Activated CD4-positive, CD25-positive, alpha-beta regulatory T cell treated with anti-CD3 and anti-CD28 coated beads, Interleukin-2, amount 50 U/mL, for 24 hours (primary cell): ENCODE measurements at places on chromosomes 3 and 15.

GRCh38 chr3:194343561-194343893 is 7.6 kb downstream of the CPN2 start:
- no peak for ATAC-seq

GRCh38 chr15:71804226-71804625 is 6.1 kb upstream of the NR2E3 start:
- ATAC-seq: no peak

DNA sequence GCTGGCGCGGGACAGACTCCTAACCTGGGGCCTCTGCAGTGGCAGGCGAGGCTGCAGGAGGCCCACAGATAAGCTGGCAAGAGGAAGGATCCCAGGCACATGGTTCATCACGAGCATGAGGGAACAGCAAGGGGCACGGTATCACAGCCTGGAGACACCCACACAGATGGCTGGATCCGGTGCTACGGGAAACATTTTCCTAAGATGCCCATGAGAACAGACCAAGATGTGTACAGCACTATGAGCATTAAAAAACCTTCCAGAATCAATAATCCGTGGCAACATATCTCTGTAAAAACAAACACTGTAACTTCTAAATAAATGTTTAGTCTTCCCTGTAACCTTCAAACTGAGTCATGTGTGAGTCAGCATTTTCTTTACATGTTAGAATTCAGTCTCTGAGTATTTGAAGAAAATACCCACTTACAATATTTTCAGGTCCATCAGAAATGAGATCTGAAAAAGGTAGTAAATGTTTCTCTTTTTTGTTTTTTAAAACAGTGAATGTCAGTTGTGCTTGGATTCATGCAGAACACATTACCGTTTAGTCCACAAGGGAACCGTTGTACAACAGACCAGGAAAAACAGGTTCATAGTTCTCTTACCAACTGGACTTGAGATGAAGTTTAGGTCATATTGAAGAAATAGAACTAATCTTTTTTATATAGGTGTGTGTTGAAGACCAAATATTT is 75.9 kb downstream of the BOC start:
- no peak for ATAC-seq

DNA sequence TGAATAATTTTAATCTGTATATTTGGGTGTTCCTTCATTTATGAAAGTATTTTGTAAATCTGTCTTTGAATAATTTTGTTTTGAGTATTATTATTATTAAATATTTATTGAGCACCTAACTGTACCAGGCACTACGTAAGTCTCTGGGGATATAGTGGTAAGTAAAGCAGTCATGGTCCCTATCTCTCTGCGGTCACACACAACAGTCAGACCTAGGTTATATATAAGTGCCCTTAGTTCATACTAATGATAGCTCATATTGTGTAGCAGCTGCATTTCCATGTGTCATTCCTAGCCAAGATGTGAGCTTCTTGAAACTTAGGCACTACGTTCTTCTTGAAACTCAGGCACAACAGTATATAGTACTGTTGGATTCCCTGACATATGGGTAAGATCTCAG is 12.4 kb downstream of the NKTR start:
- peak; percentile 48 for ATAC-seq

DNA sequence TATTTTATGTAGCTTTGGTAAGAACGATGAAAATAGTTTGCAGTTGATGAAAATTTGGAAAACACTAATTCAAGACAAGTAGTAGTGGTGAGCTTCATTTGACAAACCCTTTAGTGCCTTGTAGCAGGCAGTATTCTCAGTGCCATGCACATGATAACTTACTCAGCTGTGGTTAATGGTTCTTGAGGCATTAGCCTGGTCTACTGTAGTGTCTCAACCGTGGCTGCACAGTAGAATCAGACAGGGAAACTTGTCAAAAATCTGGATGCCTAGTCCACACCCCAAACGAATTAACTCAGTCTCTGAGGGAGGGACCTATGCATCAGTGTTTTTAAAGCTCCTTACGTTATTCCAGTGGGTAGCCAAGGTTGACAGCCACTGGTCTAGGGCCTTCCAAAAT is 45.4 kb downstream of the PSMD6 start:
- ATAC-seq: peak; percentile 55

GRCh38 chr15:84955089-84955848 is 26.4 kb upstream of the PDE8A start:
- no peak for ATAC-seq

DNA sequence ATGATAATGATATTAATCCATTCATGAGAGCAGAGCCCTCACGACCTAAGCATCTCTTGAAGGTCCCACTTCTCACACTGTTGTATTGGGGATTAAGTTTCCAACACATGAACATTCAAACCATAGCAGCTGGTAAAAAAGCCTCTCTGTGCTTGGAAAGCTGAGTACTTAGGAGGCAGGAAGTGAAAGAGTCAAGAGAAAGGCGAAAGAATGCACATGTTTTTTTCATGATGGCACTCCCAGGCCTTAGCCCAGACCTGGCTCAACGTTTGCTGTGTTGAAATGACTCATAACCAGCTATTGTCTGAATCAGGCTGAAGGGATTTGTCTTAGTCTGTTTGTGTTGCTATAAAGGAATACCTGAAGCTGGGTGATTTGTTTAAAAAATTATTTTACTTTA is 84.4 kb upstream of the RGMA start:
- no peak for ATAC-seq

DNA sequence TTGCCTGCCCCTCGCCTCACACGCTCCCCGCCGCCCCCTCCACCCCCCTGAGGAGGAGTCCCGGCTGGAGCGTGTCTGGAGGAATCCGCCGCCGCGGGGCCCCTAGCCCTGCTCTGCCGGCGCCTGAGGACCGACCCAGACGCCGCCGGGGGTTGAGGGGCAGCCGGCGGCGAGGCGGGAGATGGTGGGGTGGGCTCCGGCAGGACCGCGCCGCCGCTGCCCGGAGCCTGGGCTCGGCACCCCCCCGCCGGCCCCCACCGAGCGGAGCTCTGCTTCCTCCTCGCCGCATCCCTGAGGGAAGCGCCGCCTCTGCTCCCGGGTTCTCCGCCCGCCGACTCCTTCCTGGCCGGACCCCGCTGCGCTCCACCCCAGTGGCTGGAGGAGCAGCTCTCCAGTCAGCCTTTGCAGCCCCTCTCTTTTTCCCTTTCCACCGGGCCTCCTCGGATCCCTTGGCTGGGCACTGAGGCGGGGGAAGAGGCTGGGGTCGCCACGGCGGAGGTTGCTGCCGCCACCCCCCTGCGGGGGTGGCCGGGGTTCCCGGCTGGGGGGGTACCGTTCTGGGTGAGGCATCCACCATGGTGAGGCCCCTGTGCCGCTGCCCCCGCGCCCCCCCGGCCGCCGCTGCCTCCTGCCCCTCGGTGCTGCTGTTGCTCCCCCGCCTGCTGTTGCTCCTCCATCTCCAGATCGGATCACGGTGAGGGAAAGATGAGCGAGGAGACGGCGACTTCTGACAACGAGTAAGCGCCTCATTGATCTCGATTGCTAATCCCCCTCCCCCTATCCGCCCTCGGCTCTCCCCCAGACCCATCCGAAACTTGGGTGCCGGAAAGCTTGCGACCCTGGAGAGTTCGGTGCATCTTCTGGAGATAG is at the start of gene SPRED1:
Gene SPRED1, plus strand, starts transcription at position 356 of the 870 bp plus-strand sequence. Its CDS starts 350 bp downstream, at position 706.
- peak; percentile 16 for ATAC-seq

- ATAC-seq: no peak
These were observed 175.1 kb downstream of the MFSD1 start for GRCh38 chr3:158976966-158977365.

DNA sequence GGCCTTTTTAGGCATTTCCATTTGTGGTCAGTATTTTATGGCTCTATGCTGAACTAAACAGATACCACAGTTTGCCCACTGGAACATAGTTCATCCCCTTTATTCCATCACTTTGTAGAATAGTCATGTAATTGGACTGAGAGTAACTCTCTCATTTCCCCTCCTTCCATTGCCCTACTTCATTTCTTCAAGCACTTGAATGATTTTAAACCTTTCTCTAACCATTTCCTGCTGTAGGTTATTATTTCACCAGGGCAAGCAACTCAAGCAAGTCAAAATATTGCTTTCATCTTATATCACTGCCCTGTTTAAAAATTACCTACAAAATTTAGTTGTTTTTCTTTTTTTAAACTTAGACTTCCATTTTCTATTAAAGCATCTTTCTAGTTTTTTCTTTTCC is 177.0 kb downstream of the RAP2B start:
- ATAC-seq: no peak

DNA sequence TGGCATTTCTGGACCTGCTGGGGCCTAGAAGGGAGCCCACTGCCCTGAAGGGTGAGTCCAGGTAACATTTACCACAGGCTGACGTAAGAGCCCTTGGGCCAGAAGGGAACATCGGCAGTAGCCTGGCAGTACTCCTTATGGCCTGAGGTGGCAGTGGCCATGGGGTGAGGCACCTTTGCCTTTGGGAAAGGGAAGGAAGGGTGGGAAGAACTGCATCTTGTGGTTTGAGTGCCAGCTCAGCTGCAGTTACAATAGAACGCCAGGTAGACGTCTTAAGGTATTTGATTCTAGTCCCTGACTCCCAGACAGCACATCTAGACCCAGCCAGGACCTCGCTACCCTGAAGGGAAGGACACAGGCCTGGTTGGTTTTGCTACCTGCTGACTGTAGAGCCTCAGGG is 104.9 kb downstream of the SOX14 start:
- no peak for ATAC-seq

DNA sequence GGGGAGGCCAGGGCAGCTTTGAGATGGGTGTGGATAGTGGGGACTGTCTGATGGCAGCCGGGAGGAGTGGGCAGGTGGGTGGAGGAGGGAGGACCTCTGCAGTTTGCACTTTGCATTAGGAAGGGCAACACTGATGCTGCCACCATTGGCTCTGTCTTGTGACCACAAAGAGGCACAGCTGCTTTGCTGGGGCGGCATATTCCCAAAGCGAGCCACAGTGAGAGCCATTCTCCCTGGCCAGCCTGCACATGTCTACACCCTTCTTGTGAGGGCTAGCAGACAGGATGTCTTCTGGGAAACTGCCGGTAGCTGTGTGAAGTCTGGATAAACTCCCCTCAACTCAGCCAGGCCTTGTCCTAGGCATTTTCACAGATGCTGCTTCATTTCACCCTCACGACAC is 38.3 kb downstream of the CCNB2 start:
- no peak for ATAC-seq

GRCh38 chr3:17645074-17645698 is 97.2 kb downstream of the TBC1D5 start:
- ATAC-seq: no peak

DNA sequence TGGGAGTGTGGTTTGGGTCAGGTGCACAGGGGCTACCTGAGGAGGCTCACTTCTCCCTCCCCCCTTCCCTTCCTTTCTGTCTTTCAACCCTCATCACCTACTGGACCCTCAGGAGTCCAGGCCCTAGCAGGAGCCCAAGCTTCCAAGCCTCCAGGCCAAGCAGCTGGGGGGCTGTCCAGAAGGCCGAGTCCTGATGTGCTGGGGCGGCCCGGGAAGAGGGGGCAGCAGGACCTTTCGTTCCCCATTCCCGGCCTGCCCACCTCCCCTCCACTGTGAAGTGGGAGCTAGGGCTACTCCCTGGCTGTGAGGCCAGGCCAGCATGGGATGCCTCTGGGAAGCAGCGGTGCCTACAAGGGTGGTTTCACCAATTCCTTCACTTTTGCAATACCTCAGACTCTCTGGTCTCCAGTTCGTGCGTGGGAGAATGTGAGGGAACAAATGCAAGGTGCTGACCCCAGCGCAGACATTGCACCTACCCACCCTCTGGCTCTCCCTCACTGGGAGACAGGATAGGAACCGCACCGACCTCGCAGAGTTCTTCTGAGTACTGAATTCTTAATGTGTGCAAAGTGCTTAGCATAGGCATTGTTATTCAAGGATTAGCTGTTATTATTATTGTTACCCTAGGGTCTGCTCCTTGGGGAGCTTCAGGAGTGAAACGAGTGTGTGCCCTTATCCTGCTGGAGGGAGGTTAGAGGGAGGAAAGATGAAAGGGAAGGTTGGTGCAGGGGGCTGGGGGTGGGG is 2.5 kb downstream of the EPHB3 start:
- no peak for ATAC-seq
